ENCODE measurements at places on chromosomes 2 and 18. TPM values are rescaled to one million over a fixed set of nuclear protein-coding genes. Genes with fewer than 3 reads are reported as not detected.
A peak's percentile ranks its signal among the peaks of the same experiment; 100 is the strongest.

Gene SERPINB11
- not detected for total RNA-seq

Gene PKDCC
- 4.3 TPM for total RNA-seq

Gene CYP1B1
- 0.13 TPM for total RNA-seq

Gene USP14
- 17.3 TPM for total RNA-seq

Gene SESTD1
- total RNA-seq: 42.4 TPM

Gene CERKL
- not detected for total RNA-seq

Gene SPHKAP
- not detected for total RNA-seq

Gene MYO5B
- 0.51 TPM for total RNA-seq

Gene ZNF804A
- total RNA-seq: not detected

Gene LRP1B
- 0.13 TPM for total RNA-seq

GRCh38 chr2:23698116-23698693 lies 228.7 kb downstream of the ATAD2B start:
- no peak for DNase-seq

DNA sequence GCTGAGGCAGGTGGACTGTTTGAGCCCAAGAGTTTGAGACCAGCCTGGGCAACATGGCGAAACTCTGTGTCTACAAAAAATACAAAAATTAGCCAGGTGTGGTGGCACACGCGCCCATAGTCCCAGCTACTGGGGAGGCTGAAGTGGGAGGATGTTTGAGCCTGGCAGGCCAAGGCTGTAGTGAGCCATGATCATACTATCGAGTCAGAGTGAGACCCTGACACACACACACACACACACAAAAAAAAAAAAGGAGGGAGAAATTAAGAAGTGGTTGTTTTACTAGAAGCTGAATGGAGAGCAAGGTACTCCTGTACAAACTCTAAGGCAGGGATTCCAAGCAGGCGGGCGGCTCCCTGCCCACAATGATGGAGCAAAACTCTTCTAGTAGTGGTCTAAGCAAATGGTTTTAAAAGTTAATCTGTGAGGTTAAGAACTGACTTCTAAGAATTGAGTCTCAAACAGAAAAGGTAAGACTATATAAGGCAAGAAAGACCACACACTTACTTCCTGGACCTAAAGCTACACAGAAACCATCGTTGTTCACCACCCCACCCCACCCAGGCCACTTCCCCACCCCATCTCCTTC lies 2.6 kb downstream of the ANKRD44 start:
- no peak for DNase-seq

- DNase-seq: peak; percentile 66
These were observed 646 bp downstream of the PHLPP1 start for GRCh38 chr18:62715759-62716615.

GRCh38 chr2:177573120-177573519 lies 180.5 kb downstream of the AGPS start:
- no peak for DNase-seq

GRCh38 chr2:226973816-226974215 lies 138.0 kb downstream of the RHBDD1 start:
- no peak for DNase-seq

DNA sequence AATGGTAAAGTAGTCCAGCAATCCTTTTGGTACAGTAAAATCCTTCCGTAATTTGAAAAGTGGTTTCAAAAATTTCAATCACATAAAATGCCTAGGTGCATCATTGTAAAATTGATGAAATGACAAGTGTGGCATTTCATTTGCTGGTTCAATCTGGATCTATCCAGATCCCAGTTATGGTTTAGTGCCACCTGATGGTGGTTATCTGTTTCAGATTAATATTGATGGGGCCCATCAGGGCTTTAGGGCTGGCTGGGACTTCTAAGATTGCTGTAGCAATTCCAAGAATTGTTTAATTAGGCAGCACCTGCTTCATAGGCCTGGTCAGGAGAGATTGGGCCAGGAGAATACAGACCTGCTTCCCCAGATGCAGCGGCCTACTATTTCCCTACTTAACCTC lies 55.5 kb upstream of the PIK3C3 start:
- no peak for DNase-seq

DNA sequence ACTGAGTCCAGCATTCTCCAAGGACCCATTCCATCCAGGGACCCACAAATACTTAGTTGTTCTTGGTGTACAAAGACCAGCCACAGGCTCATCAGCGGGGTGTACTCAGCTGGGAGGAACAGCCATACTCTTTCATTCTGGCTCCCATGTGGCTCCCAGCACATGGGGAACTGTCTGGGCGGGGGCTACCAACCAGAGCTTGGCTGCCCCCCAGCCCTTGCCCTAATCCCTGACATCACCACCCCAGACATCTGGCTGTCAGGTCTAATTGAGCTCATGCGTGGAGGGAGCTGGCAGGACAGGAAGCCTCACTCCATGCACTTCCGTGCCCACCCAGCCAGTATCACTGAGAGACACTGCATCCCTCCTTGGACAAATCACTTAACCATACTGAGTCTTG lies 283.6 kb downstream of the DYSF start:
- no peak for DNase-seq

DNA sequence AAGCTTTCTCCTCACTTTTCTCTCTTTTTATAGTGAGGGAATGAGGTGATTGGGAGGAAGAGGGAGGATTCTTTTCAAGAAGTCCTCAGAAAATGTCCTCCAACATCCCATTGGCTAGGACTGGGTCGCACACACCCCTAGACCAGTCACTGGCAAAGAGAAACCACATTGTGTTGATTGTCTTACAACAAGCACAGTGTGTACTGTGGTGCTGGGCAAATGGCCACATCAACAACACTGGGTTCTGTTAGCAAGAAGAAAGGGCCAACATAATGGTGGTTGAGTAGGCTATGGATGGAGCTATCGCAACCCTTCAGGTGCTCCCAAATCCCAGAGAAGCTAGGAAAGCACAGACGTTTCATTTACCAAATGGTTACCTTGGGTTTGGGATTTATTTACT lies 18.7 kb upstream of the PTPN4 start:
- no peak for DNase-seq

DNA sequence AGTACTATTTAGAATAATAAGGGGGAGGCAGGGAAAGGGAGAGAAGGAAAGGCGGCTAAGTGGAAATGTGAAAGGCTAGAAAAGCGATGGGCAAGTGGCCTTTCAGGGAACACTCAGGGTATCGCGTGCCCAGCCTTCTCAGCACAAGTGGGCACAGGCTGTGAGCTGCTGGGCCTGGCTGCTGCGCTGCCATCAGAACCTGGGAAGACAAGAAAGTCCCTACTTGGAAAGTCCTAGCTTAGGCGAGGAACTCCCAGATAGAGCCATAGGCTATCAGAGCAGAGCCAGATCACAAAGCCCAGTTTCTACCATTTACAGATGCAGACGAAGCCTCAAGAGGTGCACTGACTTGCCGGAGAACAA lies 9.8 kb upstream of the FZD7 start:
- no peak for DNase-seq

GRCh38 chr18:13527730-13528129 lies 198.6 kb downstream of the FAM210A start:
- DNase-seq: no peak

GRCh38 chr2:142321706-142322280 lies 191.0 kb upstream of the LRP1B start:
- DNase-seq: no peak

DNA sequence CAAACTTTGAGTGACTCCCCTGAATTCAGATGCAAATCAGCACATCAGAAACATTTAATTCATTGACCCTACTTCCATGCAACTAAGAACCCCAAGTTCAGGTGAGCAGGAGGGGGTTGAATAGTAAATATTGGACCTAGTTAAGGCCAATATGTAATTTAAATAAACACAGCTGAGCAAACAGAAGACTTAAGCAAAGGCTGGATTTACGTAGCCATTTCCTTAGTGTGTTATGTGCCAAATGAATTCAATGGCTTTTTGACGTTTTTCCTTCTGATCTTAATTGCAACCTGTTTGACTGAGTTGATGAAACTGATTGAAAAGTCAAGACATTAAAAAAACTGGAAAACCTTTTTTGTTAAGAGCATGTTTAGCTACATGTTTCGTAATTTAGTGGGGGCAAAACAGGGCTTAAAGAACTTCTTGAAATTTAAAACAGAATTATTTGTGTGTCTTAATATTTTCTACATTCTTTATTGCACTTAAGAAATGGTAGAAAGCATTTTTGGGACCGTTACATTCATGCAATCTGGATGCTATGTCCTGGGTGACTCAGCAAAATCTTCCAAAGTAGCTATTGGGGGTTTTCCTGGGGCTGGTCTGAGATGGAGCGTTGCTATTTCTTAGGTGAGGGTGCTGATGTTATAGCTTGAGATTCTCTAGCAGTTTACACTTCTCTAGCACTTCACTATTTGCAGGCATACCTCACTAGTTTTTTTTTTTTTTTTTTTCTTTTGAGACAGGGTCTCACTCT lies 25.5 kb upstream of the KCNE4 start:
- peak; percentile 5 for DNase-seq

DNA sequence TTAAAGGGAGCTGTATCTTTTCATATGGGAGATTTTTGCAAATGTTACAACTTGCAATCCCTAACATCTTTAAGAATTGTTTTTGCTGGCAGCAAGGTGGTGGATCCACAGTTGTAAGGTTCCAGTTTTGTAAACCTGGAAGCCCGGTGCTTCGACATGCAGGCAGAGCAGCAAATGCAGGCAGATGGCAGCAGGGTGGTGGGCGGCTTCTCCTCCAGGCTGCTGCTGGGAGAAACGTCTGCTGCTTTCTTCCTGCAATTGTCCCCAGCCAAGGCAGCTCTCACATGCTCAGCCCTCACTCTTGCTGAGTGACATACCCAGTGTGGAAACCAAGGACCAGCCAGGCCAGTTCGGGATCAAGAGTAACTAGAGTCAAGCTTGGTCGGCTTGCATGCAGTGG lies 166.0 kb downstream of the SEPTIN10 start:
- DNase-seq: peak; percentile 31

GRCh38 chr18:35345460-35345921 lies 1.3 kb upstream of the ZNF24 start:
- DNase-seq: no peak

- peak; percentile 27 for DNase-seq
These were observed 81.1 kb downstream of the BOLA3 start for GRCh38 chr2:74066491-74067203.

DNA sequence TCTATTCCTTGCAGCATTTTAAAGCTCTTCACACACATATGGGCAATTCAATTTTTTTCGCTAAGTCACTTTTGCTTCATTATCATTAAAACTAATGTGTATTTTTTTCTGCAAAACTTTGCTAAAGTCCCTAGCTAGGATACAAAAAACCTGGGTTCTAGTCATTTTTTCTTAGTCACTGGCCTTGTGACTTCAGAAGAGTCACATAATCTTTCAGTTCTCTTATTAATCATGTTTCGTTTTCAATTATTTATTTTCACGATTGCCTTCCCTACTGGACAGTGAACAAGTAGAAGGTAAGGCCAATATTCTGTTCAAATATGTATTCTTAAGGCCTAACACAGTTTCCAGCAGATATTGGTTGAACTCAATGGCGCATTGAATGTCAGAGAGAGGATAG lies 60.9 kb upstream of the CYRIA start:
- no peak for DNase-seq

GRCh38 chr2:236626391-236627150 lies 56.9 kb downstream of the ACKR3 start:
- DNase-seq: no peak

- peak; percentile 5 for DNase-seq
These were observed 34.0 kb downstream of the LOXHD1 start for GRCh38 chr18:46622999-46623398.

DNA sequence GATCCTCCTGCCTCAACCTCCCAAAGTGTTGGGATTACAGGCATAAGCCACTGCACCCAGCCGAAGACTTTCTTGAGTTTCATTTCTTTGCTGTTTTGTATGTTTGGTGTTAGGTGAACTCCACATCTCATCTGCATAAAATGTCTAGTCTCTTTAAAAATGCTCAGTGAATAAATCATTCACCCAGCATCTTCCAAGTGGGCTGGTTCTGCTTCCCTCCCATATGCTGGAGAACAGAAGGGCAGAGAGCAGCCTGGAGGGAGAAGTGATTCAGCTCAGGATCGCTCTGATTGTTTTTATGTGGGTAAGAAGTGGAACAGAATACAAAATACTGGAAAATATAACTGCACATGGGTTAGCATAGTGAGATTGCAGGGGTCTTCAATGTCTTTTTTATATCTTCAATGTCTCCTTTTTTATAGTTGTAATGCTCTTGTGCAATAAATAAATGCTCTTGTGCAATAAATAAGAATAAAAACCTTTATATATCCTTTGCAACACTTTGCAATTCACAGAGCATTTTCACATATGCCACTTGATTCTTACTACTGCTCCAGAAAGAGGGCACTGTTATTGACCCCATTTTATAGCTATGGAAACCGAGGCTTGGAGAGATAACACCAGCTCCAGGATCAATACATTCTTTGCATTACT lies 253.0 kb upstream of the NCKAP5 start:
- no peak for DNase-seq

DNA sequence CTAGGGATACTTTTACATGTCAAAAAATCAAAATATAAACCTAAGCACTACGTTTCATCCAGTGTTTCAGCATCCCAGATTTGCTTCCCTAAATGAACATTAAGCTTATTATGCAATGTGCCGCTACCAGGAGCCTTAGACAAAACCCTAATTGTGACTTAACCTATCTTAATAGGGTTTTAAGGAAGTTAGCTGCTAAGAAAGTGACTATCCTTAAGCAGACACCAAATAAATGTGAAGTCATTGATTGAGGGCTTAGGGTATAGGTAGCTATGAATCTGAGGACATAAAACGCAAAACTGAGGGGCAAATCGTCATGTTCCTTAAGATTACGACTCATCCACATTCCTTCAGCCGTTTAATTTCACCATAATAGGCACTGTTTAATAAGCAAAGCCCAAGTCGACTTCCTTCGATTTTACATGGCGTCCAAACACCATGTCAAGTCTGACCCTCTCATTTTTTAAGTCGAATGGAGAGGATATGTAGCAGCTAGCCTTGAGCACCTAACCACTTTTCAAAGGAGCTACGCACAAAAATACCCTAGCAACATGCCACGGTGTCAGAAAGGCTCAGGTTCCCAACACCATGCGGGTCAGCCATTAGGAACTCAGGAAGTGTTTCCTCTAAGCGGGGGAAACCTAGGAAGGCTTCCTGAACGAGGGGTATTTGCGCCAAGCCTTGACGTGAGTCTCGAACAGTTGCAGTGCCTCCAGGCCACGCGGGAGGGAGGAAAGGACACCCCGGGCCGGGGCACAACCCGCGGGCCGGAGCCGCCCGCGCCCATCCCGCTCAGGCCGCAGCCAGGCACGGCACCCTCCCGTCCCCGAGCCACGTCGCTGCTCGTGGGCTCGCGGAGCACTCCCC lies 1.0 kb downstream of the HDLBP start:
- DNase-seq: peak; percentile 69

DNA sequence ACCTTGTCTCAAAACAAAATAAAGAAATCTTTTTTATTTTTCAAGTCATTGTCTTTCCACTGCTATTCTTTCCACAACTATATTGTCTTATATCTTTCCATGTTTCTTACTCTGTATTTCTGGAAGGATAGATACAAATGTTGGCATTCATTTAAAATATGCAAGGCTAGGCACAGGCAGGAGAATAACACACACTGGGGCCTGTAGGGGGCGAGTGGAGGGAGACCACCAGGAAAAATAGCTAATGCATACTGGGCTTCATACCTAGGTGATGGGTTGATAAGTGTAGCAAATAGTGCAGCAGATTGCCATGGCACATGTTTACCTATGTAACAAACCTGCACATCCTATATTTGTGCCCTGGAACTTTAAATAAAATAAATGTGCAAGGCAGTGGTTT lies 9.6 kb downstream of the MRPL30 start:
- no peak for DNase-seq

GRCh38 chr2:6309415-6310255 lies 556.1 kb downstream of the CMPK2 start:
- no peak for DNase-seq
